ENCODE measurements at places on chromosomes 5 and 9.

DNA sequence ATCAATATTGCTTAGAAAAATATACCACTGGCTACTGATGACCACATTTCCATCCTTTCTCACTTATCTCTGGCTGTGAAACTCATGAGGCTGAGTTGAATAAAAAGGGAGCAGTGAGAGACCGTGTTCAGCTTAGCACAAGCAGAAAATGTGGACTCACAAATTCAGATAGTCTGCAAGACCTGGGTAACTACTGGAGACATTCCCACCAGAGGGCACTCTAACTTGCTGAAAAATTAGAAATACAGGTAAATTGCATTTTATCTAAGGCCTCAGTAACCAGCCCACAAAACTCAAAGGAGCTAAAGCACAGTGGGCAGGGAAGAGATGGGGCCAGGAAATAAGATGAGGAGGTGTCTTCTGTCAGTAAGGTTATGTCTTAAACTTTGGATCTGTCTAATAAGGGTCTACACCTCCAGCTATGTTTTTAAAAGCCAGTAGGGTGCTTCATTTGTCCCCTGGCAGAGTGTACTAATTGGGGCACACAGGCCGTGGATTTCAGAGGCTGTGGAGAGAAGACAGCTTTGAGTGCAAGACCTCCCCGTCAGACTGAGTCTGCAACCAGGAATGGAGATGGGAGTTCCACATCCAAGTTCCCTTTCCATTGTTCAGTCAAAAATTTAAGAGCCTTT lies 8.7 kb upstream of the NDUFB6 start:
- DNase-seq: no peak

DNA sequence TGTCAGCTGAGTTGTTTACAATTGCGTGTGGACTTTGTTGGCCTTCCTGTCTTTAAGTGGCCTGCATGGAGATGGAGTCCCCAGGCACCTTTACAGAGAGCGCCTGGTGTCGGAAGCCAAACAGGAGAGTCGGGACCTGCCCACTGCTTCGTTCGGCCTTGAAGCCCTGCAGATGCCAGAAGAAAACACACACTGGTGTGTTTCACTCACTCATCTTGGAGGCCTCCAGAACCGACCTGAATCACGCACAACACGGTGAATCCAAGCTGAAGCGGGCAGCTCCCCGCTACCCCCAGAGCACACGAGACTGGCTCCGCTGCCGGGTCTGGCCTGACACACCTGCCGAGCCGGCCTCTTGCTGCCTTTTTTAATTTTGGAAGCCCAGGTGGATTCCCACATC lies 419.4 kb upstream of the IRX4 start:
- DNase-seq: no peak

DNA sequence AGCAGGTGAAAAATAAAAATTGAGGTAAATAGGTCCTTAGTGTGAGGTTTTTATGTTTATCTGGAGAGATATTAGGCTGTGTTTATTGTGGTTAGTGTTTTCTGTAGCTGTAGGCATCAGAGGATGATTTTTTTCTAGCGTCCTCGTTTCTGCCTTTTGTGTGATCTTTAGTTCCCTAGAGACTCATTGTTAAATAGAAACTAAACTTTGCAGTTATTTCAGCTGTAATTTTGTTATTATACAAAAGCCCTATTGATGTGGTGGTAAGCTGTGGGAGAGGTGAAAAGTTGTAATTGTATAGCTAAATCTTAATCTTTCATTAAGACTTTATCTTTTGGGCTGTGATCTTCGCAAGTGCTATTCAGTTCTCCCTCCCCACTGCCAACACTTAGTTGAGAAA lies 340.3 kb downstream of the CYLC2 start:
- DNase-seq: no peak

DNA sequence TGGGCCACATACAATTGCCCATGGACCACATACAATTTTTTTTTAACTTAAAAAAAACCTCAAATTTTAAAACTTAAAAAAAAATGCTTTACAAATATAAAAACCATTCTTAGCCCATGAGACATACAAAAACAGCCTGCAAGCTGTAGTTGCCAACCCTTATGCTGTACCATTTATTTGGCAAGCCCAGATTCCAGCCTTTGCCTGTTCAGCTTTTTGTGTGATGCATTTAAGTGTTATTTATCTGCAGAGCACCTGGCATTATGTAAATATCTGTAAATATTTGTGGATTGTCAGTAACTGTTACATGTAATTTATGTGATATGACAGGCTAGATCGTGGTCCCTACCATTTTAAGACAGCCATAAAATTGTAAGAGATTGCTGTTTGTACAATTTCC lies 32.6 kb downstream of the HEXB start:
- no peak for DNase-seq

DNA sequence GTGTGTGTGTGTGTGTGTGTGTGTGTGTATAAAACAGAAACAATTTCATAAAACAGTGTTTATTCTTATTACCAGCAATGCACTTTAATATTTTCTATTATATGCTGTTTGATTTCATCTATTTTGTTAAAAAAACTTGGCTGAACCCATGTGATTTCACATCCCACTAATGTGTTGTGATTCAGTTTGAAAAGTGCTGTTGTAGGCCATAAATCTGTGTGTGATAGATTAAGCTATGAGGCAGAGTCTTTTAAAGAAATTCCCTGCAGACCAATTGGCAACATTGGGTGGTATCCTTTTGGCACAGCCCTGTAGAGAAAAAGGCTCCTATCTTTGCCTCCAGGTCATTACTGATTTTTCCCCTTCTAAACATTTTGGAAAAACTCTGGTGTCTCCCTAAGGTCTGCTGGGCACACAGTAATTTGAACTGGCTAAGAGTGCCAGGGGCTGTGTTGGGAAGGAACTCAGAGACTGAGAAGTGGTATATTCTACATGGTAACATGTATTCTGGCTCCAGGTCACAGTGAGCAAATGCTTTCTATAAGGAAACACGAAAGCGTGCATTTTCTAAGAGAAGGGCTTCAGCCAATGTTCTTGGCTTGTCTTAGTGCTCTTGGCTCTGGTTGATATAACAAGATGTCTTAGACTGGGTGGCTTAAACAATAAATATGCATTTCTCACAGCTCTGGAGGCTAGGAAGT lies 4.5 kb downstream of the CAMK4 start:
- no peak for DNase-seq

Measured in stimulated activated CD8-positive, alpha-beta memory T cell treated with anti-CD3 and anti-CD28 coated beads, Interleukin-12 subunit alpha, Interleukin-12 subunit beta, amount 100 ng/mL, for 1 hour (primary cell).